Central memory CD8-positive, alpha-beta T cell (primary cell): ENCODE measurements at places on chromosomes 5 and 9.

GRCh38 chr9:27447031-27447683 lies 76.9 kb upstream of the IFNK start:
- H3K4me3 ChIP-seq = no peak overlapping the region
- H3K36me3 ChIP-seq = peaks cover 2% of the 10 kb centered on the region
- no peaks in the 10 kb centered on the region for H3K4me1 ChIP-seq

DNA sequence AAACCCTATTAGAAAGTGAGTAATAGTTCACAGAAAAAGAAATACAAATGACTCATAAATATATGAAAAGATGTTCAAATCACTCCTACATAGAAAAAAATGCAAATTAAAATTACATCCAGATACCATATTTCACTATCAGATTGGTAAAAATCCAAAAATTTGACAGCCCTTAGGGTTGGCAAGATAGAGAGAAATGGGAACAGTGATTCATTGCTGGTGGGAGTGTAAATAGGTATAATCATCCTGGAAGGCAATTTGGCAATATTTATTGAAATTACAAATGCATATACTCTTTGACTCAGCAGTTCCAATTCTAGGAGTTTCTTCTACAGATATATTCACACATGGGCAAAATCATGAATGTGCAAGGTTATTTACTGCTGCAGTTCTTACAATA lies 273.5 kb downstream of the NR2F1-AS1 start:
- H3K4me3 ChIP-seq = no peak overlapping the region
- H3K27me3 ChIP-seq = no peaks in the 10 kb centered on the region
- no peaks in the 10 kb centered on the region for H3K36me3 ChIP-seq
- no peak overlapping the region for H3K27ac ChIP-seq
- no peak for DNase-seq
- no peaks in the 10 kb centered on the region for H3K4me1 ChIP-seq

- no peaks in the 10 kb centered on the region for H3K36me3 ChIP-seq
- H3K4me3 ChIP-seq = no peak overlapping the region
- H3K27me3 ChIP-seq = peaks cover 11% of the 10 kb centered on the region
- H3K27ac ChIP-seq = no peak overlapping the region
These were observed 132.1 kb upstream of the MTAP start for GRCh38 chr9:21670374-21670773.

GRCh38 chr5:42057254-42057690 lies 132.2 kb downstream of the FBXO4 start:
- peaks cover 4% of the 10 kb centered on the region for H3K4me1 ChIP-seq
- DNase-seq = peak; percentile 37
- H3K27me3 ChIP-seq = peaks cover 29% of the 10 kb centered on the region
- H3K4me3 ChIP-seq = no peak overlapping the region
- H3K36me3 ChIP-seq = no peaks in the 10 kb centered on the region
- no peak overlapping the region for H3K27ac ChIP-seq

DNA sequence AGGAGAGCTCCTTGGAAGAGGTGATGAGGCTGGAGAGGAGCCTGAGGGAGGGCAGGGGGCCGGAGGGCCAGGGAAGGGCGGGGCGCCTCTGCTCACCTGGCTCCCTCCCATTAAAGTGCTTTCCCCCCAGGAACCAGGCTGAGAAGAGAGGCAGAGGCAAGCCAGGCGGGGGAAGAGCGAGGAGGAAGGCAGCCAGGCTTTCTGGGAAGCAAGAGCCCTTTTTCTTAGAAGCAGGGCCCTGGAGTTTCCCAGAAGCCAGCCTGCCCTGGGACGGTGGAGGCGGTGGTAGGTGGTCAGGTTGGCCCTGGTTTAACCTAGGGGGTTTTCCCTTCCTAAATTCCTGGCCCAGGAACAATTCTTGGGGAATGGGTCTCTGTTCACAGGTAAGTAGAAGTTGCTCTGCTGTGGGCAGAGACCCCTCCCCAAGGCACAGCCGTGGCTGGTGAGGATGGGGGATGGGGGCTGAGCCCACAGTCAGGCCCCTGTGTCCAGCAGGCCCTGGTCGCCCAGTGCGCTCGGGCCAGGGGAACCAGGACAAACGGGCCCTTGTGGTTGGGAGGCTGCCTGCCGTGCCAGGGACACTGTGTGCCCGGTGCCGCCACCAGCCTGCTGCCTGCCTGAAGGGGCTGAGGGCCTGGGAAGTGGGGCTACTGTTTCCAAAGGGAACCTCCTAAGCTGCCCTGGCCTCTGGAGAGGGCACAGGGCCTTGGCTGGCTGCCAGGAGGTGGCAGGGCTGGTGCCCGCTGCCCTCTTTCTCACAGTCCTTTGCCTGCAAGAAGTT lies 16.6 kb upstream of the RALGDS start:
- DNase-seq = no peak
- H3K27ac ChIP-seq = peak overlapping the region; percentile 84
- peaks cover 56% of the 10 kb centered on the region for H3K4me1 ChIP-seq
- H3K36me3 ChIP-seq = peaks cover 51% of the 10 kb centered on the region

GRCh38 chr9:117938896-117939295 lies 234.7 kb downstream of the TLR4 start:
- H3K36me3 ChIP-seq = no peaks in the 10 kb centered on the region
- peaks cover 19% of the 10 kb centered on the region for H3K27me3 ChIP-seq
- no peak for DNase-seq
- no peak overlapping the region for H3K27ac ChIP-seq
- no peaks in the 10 kb centered on the region for H3K4me1 ChIP-seq

DNA sequence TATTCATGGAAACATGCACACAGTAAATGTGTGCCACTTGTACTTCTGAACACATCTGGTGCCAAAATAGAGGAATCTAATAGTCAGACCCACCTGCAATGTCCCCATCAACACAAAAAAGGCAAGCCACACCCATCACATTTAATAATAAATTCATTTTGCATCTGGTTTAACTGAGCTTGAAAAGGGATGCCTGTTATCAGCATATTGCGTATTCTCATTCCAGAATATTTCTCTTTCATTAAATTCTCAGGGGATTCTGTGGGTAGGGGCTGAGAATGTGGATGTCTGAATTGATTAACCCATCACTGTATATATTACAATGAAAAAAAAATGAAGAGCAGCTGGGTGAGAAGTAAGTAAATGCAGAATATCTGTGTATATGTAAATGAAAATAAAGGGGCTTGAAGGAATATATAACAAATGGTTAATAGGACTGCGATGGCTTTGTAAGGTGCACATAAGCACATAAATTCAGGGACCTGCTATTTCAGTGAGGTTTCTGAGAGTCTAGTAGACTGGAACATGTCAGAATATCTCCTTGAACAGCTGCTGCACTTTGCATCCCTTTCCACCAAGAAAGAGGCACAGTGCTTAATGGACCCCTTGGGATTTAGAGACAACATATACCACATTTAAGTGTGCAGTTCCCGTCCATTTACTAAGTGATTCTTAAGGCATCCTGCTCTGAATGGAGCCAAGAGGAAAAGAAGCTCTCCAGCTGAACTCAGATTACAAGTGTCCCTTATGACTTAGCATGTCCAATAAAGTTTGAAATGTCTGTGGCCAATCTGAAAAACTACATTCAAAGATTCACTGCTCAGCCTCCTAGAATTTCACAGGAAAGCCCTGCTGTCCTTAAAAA lies 104.1 kb upstream of the NIPBL start:
- peaks cover 57% of the 10 kb centered on the region for H3K27me3 ChIP-seq
- H3K4me1 ChIP-seq = no peaks in the 10 kb centered on the region
- DNase-seq = no peak
- H3K4me3 ChIP-seq = no peak overlapping the region
- no peaks in the 10 kb centered on the region for H3K36me3 ChIP-seq

DNA sequence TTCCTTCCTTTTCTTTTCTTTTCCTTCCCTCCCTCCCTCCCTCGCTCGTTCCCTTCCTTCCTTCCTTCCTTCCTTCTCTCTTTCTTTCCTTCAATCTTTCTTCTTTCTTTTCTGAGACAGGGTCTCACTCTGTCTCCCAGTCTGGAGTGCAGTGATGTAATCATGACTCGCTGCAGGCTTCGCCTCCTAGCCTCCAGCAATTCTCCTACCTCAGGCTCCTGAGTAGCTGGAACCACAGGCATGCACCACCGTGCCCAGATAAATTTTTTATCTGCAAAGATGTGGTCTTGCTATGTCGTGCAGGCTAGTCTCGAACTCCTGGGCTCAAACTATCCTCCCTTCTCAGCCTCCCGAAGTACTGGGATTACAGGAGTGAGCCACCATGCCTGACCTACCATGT lies 81.4 kb downstream of the SPATA31C2 start:
- no peak overlapping the region for H3K4me3 ChIP-seq
- no peak overlapping the region for H3K27ac ChIP-seq
- peaks cover 21% of the 10 kb centered on the region for H3K27me3 ChIP-seq
- no peak for DNase-seq
- no peaks in the 10 kb centered on the region for H3K36me3 ChIP-seq

DNA sequence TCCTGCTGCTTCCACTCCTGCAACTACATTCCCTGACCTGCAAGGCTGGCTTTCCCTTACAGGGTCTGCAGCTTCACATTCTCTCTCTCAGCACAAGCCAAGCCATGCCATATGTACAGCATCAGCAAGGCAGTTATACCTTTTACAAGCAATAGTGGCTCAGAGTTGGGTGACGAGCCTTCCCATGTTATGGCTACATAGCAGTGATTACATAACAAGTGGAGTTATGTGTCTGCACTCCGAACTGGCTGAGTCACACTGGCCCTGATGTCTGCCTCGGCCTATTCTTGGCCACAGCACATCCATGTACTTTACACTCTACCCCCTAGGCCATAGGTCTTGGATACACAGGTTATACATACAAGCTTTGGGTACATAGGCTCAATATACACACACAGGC lies 52.0 kb upstream of the SNCAIP start:
- H3K27me3 ChIP-seq = no peaks in the 10 kb centered on the region
- H3K36me3 ChIP-seq = no peaks in the 10 kb centered on the region
- H3K27ac ChIP-seq = no peak overlapping the region

- no peaks in the 10 kb centered on the region for H3K27me3 ChIP-seq
- no peak overlapping the region for H3K27ac ChIP-seq
- peaks cover 21% of the 10 kb centered on the region for H3K4me1 ChIP-seq
- no peak overlapping the region for H3K4me3 ChIP-seq
- no peak for DNase-seq
These were observed 61.1 kb downstream of the MLANA start for GRCh38 chr9:5951686-5952211.

DNA sequence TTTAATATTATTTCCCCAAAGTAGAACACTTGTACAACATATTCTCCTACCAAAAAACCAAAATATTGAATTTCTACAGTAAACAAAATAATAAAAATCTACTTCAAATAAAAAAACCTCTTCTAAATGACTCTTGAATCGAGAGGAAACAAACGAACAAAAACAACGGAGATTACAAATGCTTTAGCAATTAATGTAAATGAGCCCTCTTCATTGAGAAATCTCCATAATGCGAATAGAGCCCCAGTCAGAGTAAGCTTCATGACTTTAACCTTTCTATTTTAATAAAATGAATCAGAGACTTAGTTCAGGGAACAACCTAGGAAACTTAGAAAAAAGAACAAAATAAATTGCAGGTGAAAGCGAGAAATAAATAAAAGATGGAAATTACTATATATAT lies 129.3 kb upstream of the SEMA6A start:
- no peak overlapping the region for H3K27ac ChIP-seq
- DNase-seq = no peak
- H3K27me3 ChIP-seq = no peaks in the 10 kb centered on the region
- H3K4me1 ChIP-seq = no peaks in the 10 kb centered on the region

- no peak overlapping the region for H3K27ac ChIP-seq
- DNase-seq = no peak
- H3K4me1 ChIP-seq = no peaks in the 10 kb centered on the region
- no peaks in the 10 kb centered on the region for H3K27me3 ChIP-seq
- no peak overlapping the region for H3K4me3 ChIP-seq
These were observed 99.8 kb upstream of the KLF9 start for GRCh38 chr9:70514273-70514672.

DNA sequence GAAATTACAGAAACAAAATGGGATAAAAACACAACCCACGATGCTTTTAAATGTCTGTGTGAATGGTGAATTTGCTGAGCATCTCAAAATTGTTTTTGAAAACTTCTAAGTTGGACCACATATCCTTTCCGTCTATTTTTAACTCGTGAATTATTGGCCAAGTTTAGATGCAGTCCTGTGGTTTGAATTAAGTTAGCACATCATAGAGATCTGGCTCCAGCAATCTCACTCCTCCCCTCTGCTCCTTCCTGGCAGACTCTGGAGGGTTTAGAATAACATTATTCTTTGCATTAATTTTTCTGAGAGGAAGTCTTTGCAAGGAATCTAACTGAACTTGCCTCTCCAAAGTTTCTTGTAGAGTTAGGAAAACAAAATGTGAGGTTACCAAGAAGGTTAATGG lies 14.5 kb upstream of the ANKRD55 start:
- H3K36me3 ChIP-seq = no peaks in the 10 kb centered on the region
- DNase-seq = no peak
- no peaks in the 10 kb centered on the region for H3K27me3 ChIP-seq
- H3K4me3 ChIP-seq = no peak overlapping the region
- H3K27ac ChIP-seq = no peak overlapping the region

DNA sequence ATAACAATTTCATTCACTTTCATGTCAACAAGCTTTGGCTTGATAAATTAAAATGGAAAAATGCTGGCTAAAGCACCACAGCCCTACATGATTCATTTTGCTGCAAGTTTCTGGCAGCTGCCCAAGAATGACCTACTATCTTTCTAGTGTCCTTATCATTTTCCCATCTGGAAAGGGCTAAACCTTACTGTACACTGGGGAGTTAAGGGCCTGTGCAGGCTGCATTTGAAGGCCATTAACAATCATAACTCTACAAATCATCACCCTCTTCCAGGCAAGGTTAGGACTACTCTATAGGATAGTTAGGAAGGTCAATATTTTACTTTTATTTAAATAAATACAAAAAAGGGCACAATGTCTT lies 579.7 kb upstream of the ZNF608 start:
- DNase-seq = no peak
- no peak overlapping the region for H3K27ac ChIP-seq
- no peak overlapping the region for H3K4me3 ChIP-seq
- H3K36me3 ChIP-seq = peaks cover 2% of the 10 kb centered on the region
- H3K27me3 ChIP-seq = no peaks in the 10 kb centered on the region

- H3K27me3 ChIP-seq = peaks cover 24% of the 10 kb centered on the region
- peaks cover 3% of the 10 kb centered on the region for H3K36me3 ChIP-seq
- peak within 1 kb of the TSS; percentile 80 for H3K4me3 ChIP-seq
- no peaks in the 10 kb centered on the region for H3K4me1 ChIP-seq
- peak within 1 kb of the TSS; percentile 25 for H3K27ac ChIP-seq
These were observed at the start of gene CERCAM for GRCh38 chr9:128420651-128421481. Gene CERCAM, plus strand, starts transcription at chr9:128420857. Its CDS starts 21 bp downstream, at chr9:128420878.

DNA sequence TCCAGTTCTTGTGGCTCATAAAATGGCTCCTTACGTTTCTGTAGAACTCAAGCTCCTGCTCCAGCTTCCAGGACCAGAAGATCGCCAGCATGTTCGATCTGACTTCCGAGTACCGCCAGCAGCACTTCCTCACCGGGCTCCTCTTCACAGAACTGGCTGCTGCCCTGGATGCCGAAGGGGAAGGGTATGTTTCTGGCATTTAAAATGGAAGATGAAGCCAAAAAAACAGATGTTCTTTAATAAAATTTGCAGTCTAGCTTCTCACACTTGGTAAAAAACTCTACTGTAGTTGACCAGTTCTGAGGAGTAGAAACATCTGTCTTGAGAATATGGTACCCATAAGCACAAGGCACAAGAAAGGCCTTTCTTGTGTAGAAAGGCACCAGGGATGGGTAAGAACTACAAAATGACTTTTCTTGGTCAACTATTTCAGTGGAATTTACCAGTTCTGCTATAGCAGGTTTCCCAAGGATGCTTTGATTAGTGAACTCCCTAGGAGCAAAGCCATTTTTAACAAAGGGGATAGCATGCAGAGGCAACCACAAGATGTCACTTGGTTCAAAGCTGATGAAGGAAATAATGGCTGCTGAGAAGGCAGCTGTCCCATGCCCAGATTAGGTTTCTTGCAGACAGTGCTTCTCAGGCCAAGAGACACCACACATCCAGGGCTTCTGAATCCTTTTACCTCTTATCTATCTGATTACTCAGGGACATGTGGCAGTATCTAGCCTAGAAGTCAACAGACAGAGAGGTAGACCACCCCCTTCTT lies 192.4 kb downstream of the DOCK8 start:
- peaks cover 80% of the 10 kb centered on the region for H3K36me3 ChIP-seq
- peaks cover 5% of the 10 kb centered on the region for H3K4me1 ChIP-seq
- no peaks in the 10 kb centered on the region for H3K27me3 ChIP-seq
- no peak overlapping the region for H3K27ac ChIP-seq
